ENCODE measurements at places on chromosomes 13 and 19.

DNA sequence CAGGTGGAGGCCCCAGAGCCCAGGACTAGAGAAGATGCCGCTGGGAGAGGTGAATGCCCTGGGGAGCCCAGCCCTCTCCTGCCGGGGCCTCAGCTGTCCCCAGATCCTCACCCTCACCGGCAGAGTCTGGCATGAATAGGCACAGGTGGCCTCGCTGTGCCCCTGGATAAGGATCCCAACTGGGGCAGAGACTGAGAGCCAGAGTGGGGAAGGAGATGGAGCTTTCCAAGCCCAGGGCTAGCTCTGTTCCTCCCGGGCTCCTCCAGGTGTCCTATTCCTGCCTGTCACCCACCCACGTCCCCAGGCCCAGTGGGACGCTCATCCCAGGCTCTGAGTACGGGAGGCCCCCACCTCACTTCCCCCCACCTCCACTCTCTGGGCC, 16.5 kb downstream of the PRR36 start:
- DNase-seq, result no peak

- DNase-seq, result no peak
Observed at GRCh38 chr19:17402982-17403855, 2.2 kb downstream of the BST2 start.

DNA sequence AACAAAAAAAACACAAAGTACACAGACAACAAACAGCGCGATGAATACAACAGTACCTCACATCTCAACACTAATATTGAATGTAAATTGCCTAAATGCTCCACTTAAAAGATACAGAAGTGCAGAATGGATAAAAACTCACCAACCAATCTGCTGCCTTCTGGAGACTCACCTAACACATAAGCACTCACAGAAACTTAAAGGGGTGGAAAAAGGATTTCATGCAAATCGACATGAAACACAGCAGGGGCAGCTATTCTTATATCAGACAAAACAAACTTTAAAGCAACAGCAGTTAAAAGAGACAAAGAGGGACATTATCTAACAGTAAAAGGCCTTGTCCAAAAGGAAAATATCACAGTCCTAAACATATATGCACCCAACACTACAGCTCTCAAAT, 209.5 kb downstream of the ABCC4 start:
- DNase-seq, result no peak

- DNase-seq, result no peak
Observed at GRCh38 chr19:19031891-19032290, 1.4 kb downstream of the SUGP2 start.

- DNase-seq, result no peak
Observed at GRCh38 chr13:110347535-110348308, 40.6 kb downstream of the COL4A2 start.
